ENCODE measurements at places on chromosomes 2 and 18.

DNA sequence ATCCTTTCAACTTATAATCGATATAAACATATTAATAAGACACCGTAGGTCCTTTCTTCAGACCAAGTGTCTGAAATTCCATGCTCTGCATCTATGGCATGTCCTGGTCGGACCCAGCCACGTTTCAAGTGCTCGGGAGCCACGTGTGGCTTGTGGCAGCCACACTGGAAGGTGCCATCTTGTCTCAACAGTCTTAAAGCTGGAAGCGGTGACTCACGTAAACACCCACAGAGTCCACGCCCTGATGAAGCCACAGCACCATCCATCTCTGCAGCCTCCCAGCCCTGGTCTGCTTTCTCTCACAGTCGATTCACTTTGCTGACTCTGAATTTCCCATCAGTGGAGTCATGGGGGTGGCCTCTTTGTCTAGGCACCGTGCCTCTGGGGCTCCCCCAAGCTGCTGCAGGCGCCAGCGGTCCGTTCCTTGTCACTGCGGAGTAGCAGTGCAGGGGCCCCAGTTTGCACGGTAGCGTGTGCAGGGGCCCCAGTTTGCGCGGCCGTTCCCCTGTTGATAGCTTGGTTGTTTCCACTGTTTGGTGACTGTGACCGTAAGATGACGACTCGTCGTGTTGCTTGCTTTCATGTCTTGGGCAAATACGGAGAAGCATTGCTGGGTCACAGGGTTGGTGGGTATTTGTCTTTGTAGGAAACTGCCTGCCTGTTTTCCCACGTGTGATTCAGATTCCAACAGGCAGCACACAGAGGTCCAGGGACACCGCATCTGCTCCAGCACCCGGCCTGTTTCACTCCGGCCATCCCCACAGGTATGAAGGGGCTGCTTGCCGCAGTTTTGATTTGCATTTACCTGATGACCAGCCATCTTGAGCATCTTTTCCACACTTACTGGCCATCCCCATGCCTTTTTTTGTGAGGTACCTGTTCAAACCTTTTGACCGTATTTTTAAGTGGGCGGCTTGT is 240.3 kb downstream of the HDAC4 start:
- no peak for DNase-seq

DNA sequence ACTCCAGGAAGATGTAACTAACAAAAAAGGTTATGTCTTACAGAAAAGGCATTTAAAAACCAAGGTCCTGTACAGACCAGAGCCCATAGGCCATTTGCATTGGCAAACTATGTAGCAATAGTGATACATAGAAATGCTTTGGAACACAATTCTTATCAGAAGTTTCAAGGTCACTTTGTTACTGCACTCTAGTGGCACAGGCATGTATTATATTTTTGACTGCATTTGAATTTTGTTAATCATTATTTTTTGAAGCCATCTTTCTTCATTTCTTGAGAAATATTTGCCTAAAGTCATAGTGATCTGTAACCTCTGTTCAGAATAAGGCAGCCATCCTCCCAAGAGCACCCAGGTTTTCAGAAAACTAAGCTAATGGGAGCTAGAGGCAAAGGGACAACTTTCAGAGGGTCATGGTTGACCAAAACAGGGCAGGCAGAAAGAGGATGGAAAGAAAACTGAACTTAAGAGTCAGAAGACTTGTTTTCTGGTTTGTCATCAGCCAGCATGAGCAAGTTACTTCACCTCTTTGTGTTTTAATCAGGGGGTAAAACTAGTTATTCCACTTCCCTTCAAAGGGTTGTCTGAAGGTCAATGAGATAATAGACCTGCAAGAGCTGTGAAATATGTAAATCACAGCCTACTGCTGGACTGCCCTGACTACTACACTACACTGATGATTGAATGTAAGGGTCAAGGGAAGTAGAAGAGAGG is 41.5 kb downstream of the SLC38A11 start:
- no peak for DNase-seq

GRCh38 chr2:173874003-173874893 is 90.9 kb downstream of the SP3 start:
- DNase-seq = no peak

- DNase-seq = no peak
Observed at GRCh38 chr2:134594399-134594798, 124.4 kb downstream of the TMEM163 start.

DNA sequence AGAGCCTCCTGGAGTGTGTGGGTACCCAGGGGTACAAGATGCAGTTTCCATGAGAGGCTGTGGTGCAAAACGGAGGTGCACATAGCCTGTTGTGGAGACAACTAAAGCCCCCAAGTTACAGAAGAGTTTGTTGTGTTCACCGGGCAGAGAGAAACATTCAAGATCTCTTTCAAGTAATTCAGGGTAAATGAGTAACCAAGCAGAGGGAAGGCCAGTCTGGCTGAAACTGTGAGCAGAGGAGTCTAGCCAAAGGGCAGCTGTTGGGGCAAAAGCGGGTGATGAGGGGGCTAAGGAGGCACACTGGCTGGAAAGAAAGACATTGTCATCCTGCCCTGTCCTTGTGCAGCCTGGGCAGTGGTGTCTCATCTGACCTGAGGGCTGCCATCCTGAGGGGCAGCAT is 52.0 kb downstream of the CXCR4 start:
- no peak for DNase-seq

GRCh38 chr2:228444161-228444560 is 262.7 kb upstream of the SPHKAP start:
- no peak for DNase-seq

DNA sequence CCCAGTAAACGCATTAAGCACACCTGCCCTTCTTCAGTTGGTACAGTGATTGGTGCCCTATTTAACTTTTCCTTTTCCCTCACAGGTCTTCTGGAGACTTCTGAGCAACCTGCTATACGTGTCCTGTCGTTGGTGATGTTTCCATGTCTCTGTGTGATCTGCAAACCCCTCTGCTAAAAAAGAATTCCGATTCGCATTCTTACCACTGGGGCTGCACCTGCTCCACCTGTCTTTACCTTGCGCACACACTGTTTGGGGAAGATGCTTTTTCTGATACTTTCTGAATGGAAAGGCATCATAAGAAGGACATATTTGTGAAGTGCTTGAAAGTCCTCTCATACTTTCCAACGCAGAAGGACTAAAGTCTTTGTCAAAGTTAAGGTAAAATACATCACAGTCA is 323.9 kb upstream of the SOX11 start:
- no peak for DNase-seq

GRCh38 chr2:163191372-163191771 is 352.8 kb upstream of the KCNH7 start:
- no peak for DNase-seq

DNA sequence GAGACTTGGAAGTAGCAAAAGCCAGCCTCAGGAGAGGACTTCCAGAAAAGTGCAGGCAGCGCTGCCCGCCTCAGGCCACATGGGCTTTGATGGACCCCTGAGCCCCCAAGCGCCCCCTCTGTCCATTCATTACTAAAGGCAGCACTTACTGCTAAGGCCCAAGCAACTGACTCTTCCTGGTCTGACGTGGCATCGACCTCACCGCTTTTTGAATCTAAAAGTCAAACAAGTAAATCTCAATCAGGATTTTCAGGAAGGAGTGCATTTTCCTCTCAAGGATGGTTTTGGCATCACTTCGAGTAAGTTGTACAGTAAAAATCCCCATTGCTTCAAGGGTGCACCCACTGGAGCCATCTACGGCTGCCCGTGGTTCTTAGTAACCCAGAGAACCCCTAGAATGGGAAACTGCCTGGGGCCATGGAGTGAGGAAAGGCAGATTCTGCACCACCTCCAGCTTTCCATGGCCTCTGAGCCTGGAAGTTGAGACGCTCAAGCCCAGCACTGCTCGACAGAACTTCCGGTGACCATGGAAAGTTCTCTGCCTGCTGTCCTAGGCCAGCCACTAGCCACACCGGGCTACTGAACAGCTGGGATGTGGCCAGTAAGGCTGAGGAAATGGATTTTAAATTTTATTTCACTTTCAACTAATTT is 7.0 kb downstream of the HJURP start:
- DNase-seq = no peak

GRCh38 chr2:178632729-178633128 is 152.5 kb downstream of the PLEKHA3 start:
- DNase-seq = no peak

DNA sequence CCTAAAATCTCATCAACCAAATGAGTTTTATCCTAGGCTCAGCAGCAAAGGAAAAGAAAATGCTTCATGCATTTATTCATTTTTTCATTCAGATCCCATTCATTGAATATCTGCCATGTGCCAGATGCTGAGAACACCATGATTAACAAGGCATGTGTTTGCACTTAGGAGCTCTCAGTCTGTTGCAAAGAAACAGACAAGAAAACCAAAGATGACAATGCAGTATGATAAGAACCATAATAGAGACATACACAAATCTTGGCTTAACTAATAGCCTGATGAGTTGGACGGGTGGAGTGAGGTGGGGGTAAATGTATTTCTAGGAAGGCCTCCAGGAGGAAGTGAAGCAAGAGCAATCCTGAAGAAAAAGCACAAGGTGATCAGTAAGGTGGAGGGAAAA is 177.8 kb upstream of the SCN7A start:
- DNase-seq = no peak

DNA sequence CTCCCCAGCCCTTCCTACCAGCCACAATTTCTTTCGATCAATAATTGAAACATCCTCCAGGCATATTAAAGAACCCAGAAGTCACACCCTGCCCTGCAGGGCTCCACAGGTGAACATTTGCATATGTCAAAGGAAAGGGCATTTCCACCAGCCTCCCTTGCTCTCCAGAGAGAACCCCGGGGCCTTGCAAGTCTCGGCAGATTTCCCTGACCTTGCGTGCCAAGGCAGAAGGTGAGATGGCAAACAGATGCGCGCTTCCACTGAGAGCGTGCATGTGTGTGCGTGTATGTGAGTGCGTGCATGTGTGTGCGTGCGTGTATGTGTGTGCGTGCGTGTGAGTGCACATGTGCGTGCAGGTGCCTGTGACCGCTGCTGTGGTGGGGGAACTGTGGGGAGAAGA is 120.3 kb downstream of the INO80D start:
- DNase-seq = no peak

DNA sequence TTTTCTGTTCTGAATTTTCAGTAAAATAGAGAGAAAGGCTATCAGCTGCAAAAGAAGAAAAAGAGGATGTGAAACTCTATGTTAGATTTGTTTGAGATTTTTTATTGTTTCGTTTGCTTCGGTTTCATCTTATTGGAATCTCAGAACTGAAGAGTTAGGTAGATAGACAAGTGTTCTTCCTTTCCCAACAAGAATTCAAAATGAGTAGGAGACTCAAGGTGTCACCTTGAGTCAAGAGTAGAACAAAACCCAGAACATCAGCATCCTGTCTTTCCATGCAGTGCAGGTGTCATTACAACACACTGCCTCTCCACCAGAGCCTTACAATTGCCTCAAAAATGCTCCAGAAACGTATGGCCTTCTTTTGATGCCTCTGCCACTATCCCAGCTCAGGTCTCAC is 21.1 kb downstream of the NBAS start:
- no peak for DNase-seq

GRCh38 chr2:223109341-223109740 is 57.4 kb downstream of the KCNE4 start:
- no peak for DNase-seq

DNA sequence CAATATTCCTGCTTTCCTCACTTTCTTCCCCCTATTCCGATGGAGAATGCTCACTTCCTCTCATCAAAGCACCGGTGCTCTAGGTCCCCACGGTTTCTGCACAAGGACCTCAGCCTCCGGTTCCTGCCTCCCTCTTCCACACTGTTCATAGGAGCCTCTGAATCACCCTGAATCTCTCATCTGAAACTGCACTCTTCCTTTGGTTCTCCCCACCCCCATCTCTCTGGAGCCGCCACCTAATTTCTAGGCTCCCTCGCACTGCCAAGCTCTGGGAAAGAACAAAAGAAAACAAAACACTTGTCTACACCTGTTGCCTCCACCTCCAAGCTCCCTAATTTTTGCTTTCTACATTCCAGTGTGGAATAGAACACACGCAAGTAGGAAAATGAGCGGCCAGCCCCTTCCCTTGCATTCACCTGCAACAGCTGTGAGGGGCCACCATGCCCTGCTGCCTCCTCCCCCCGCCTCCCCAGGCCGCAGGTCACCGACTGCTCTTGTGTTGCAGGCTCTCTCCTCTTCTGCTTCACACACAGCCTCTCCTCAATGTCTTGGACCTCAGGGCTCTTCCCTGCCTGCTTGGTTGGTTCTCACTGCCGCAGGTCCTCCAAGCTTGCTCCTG is 9.6 kb downstream of the FBXO15 start:
- DNase-seq = no peak

DNA sequence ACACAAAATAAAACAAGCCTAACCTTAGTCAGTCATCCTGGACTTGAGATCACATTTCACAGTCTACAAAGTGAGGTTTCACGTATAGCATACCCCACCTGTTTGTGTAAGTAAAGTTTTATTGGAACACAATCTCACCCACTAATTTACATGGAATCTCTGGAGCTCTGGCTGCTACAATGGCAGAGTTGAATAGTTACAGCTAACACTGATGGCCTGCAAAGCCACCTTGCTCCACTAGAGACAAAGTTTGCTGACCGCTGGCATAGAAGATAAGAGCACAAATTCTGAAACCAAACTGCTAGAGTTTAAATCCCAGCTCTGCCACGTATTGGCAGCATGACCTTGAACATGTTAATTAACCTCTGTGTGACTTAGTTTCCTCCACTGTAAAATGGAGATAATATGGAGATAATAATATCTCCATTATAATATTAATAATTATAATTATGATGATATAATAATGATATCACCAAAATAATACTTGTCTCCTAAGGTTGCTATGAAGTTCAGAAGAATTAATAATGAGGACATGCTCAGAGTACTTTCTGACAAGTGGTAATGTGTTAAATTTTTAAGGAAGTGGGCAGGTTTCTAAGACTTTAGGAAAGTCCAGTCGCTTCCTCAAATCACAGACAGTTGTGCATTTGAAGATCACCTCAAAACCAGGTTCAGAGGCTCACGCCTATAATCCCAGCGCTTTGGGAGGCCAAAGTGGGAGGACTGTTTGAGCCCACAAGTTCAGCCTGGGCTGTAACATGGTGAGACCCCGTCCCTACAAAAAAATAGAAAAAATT is 204.6 kb downstream of the SH3RF3 start:
- DNase-seq = no peak

DNA sequence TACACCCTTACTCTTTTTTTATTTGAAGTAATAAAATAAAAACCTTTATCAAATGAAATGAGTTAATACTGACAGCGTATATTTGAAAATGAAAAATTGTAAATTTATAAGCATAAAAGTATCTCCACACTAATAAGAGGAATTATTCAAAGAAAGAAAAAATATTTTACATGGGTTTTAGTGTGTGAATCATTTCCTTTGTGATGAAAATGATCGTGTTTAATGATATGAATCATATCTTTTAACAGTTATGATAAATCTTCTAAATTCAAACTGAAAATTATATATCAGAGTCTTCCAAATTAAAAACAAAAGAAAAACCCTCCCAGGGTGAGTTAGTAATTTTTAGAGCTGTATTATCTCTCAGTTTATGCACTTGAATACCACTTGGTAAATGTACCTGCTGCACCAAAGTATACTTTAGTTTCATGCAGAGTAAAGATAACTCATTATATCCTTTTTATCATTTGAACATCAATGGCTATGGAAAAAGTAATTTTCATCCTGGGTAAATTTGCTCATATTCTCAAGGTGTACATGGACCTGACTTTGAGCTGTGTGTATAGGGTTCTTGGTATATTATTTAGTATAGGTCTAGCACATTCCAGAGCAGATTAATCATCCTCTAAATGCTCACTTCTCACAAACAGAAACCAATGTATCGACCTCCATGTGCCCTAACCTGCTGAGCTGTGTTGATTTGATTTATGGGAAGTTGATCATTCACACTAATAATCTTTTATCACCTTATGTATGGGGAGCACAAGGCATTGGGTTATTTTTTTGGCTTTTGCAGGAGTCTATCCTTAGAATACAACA is 98.7 kb upstream of the VWC2L start:
- no peak for DNase-seq
